ENCODE measurements at places on chromosomes 3 and 15. TPM values are rescaled to one million over a fixed set of nuclear protein-coding genes. Genes with fewer than 3 reads are reported as not detected.

Gene COL8A1
- 248 TPM for total RNA-seq

Gene C2CD4A
- total RNA-seq, result 0.28 TPM

Gene MGLL
- 55.2 TPM for total RNA-seq

Gene RBPMS2
- not detected for total RNA-seq

Gene PLSCR2
- total RNA-seq, result not detected

Gene GP9
- total RNA-seq, result not detected

Gene CORO2B
- 12.3 TPM for total RNA-seq

Gene MEIS2
- 41.2 TPM for total RNA-seq

Gene LPCAT4
- 10.0 TPM for total RNA-seq

Gene ESYT3
- 0.19 TPM for total RNA-seq

Gene CSTA
- total RNA-seq, result 0.58 TPM

Gene XCR1
- not detected for total RNA-seq

Gene SQOR
- 113 TPM for total RNA-seq

Gene DHX30
- 85.1 TPM for total RNA-seq

Gene GASK1A
- 1.9 TPM for total RNA-seq

Gene PSTPIP1
- 0.56 TPM for total RNA-seq

Gene GALNT15
- 27.1 TPM for total RNA-seq

Gene ATP10A
- 13.0 TPM for total RNA-seq

Gene SLC9A9
- total RNA-seq, result 2.7 TPM

Gene PLA2G4B
- total RNA-seq, result 0.38 TPM

Gene SNTN
- total RNA-seq, result not detected

Gene CLDN16
- total RNA-seq, result 0.38 TPM

Gene SLC28A2
- total RNA-seq, result not detected

Gene SOX2
- total RNA-seq, result not detected

Gene THRB
- total RNA-seq, result 1.4 TPM

Gene EBLN2
- total RNA-seq, result 5.1 TPM

Gene EOMES
- total RNA-seq, result not detected

Gene APOD
- 1.4 TPM for total RNA-seq

Gene PAK6
- total RNA-seq, result 0.56 TPM

Gene SEC62
- total RNA-seq, result 82.4 TPM

Gene ALDH1L1
- 4.8 TPM for total RNA-seq

Gene ITIH3
- 0.19 TPM for total RNA-seq

Gene OR5K2
- total RNA-seq, result not detected

Gene SH3GL3
- total RNA-seq, result not detected

Gene CX3CR1
- under 0.01 TPM for total RNA-seq

Gene SERPINI2
- total RNA-seq, result not detected

Gene STRIT1
- not detected for total RNA-seq

Gene PLSCR5
- not detected for total RNA-seq

Gene C3orf20
- under 0.01 TPM for total RNA-seq

Gene RBM5
- 93.3 TPM for total RNA-seq

Gene CCR2
- total RNA-seq, result not detected

Gene MFGE8
- total RNA-seq, result 51.6 TPM

Gene ADAMTS7
- total RNA-seq, result 12.8 TPM

Gene ZNF501
- 4.5 TPM for total RNA-seq

Gene PTX3
- 1,917 TPM for total RNA-seq

Gene COLQ
- total RNA-seq, result under 0.01 TPM

Gene SLC38A3
- total RNA-seq, result not detected

Gene KIF7
- 11.3 TPM for total RNA-seq

Gene CHL1
- total RNA-seq, result not detected
